KBM-7 (cell line): ENCODE measurements at places on chromosomes 6 and 20.

DNA sequence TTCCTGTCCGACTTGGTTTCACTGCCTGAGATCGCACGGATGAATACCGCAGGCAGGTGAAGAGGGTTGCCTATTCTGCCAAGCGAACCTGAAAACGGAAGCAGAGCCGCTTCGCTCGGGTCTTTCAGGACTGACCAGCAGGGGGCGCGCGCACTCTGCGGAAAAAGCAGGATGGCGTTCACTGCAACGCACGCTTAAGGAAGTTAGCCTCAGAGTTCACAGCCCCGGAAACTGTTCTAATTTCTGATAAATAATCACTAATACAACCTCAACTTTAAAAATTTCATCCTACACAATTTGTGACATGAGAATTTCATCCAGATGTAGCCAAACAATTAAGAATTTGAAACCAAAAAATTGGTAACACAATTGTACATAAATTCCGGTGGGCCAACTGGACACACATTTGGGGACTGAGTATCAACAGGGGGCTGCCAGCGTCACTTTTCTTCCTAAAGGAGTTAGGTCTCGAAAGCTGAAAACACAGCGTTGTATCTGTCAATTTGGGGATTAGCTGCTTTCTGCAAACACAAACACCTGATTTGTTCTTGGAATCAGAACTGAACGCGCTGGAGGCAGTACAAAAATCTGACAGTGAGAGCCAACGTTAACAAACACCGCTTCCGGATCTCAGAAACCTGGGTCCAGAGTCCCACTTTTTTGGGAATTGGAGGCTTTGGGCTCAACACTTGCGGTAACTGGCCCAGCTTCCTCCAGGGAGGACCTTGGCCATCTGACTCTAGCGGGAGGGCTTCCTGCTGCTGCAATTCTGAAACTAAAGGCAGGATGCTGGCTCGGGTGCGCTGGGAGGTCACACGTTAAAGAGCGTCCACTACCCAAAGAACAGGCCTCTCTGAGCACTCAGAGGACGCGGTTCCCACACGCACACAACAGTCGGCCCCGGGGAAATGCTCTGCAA lies 8.8 kb downstream of the PXDC1 start:
- DNase-seq, result peak; percentile 83

GRCh38 chr20:53950031-53950430 lies 120.4 kb downstream of the BCAS1 start:
- DNase-seq, result no peak

- no peak for DNase-seq
Measured at GRCh38 chr6:73743556-73743955, 47.6 kb downstream of the CD109 start.

- peak; percentile 56 for DNase-seq
Measured at GRCh38 chr6:25053875-25054371, 118.2 kb upstream of the RIPOR2 start.

- no peak for DNase-seq
Measured at GRCh38 chr6:33693186-33694105, 18.1 kb downstream of the UQCC2 start.

GRCh38 chr20:40287683-40288082 lies 401.4 kb downstream of the MAFB start:
- no peak for DNase-seq

GRCh38 chr6:91497770-91498169 lies 910.9 kb upstream of the MAP3K7 start:
- no peak for DNase-seq

- DNase-seq, result no peak
Measured at GRCh38 chr6:118881440-118882313, 12.3 kb upstream of the ASF1A start.

GRCh38 chr20:44080064-44080463 lies 106.9 kb downstream of the JPH2 start:
- DNase-seq, result no peak

- peak; percentile 8 for DNase-seq
Measured at GRCh38 chr6:143064951-143065683, 4.4 kb downstream of the AIG1 start.

- DNase-seq, result no peak
Measured at GRCh38 chr6:150925976-150926375, 60.5 kb downstream of the MTHFD1L start.

DNA sequence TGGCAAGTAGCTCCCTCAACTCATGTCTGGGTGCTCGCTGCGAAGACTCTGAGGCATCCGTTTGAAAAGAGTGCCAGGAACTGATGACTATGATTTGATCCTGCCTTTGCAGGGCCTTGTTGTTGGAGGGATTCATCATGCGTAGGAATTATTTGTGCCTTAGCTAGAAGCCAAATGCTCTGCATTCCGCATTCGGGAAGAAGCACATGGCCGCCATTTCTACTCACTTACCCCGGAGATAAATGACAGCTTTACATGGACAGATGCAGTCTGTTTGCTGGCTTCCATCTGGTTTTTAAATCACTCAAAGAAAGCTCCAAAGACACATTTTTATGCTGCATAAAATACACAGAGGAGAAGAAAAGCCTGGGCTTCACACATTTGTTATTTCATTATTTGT lies 363.3 kb upstream of the CDH4 start:
- no peak for DNase-seq

DNA sequence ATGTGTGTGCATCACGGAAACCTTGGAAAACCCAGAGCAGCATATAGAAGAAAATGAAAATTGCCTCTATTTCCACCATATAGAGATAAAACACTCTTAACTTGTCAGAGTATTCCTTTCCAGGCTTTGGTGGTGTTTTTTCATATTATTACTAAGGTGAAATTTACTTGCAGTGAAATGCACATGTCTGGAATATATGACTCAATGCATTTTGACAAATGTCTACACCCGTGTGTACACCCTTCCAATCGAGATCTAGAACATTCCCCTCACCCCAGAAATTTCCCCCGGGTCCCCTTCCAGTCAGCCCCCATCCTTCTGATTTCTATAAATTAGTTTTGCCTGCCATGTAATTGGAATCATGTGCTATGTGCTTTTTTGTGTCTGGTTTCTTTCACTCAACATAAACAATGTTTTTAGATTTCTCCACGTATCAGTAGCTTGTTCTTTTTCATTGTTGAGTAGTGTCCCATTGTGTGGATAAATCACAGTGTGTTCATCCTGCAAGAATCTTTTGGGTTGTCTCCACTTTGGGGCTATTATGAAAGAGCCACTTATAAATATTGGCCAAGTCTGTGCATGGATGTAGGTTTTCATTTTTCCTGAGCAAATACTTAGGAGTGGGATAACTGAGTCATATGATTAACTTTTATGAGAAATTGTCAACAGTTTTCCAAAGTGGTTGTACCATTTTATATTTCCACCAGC lies 19.9 kb upstream of the PREX1 start:
- DNase-seq, result no peak

DNA sequence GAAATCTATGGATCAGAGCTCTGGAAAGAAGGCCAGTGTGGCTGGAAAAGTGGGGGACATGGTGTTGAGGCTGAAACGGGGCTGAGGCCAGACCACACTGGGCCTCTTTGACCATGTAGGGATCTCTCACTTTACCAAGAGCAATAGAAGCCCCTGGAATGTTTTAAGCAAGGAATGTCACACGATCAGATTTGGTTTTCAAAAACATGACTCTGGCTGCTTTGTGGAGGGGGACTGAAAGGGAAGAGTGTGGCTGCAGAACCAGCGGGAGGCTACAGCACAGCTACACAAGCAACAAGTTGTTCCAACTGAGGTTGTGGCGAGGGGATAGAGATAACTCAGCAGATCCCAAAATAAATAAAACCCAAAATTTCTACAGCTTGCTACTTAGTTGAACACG lies 346.0 kb downstream of the NRN1 start:
- DNase-seq, result no peak

- no peak for DNase-seq
Measured at GRCh38 chr6:86474081-86474480, 463.2 kb upstream of the HTR1E start.

- DNase-seq, result no peak
Measured at GRCh38 chr6:137192821-137193220, 19.4 kb upstream of the IL22RA2 start.

GRCh38 chr20:40319741-40320516 lies 369.1 kb downstream of the MAFB start:
- DNase-seq, result no peak

DNA sequence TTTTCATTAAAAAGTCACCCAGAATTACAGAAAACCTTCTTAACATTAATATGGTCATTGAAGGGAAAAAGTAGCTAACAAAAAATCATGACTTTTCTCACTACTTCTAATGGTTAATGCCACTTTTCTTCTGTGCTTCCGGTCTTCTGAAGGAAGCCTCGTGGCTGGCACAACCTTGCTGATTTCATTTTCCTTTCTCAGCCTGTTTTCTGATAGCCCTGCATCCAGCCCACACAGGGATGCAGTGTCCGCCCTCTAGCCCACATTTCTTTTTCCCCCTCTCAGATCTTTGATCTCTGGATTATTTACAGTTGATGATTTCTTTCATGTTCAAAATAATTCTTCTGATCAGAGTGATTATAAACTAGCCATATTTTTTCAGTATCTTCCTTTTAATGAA lies 655.4 kb upstream of the EPHA7 start:
- DNase-seq, result no peak

DNA sequence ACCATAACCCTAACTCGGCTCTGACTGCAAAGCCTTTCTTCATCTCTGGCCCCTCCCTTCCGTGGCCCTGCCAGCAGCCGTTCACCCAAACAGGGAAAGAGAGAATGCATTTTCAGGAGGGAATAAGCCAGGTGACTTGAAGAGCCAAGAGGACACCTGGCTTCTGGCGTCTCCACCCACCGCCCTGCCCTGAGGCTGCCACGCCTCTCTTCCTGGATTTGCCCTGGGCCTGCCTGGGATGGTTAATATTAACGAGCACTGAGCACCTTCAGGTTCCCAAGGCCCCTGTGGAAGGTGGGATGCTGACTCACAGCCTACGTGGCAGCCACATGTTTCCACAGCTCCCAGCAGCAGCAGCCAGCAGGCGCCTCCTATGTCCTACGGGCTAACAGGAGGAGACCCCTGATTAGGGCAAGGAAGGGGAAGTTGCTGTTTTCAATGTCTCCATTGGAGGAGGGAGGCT lies 138.0 kb upstream of the RREB1 start:
- no peak for DNase-seq

- DNase-seq, result peak; percentile 79
Measured at GRCh38 chr6:20058912-20059311, 153.4 kb downstream of the MBOAT1 start.

DNA sequence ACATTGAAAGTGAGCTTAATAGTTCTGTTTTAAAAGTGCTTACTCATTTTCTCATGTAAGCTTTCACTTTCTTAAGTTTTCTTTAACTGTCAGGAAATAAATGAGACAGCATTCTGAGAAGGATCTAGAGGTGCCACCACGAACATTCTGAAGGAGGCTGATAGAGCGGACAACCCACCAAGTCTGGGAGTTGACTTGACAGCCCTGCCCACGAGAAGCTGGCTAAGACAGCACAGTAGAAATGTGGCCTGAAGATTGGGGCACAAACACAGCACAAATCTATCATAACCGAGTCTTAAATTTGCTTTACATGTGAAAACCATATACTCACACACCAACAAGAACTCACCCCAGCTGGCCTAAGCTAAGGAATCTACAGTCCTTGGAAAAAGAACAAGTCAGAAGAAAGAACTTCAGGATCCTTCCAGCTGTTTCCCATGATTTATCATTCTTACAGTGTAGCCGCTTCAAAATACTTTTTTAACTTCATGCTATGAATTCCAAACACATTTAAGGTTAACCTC lies 144.2 kb upstream of the TNFAIP3 start:
- peak; percentile 27 for DNase-seq

DNA sequence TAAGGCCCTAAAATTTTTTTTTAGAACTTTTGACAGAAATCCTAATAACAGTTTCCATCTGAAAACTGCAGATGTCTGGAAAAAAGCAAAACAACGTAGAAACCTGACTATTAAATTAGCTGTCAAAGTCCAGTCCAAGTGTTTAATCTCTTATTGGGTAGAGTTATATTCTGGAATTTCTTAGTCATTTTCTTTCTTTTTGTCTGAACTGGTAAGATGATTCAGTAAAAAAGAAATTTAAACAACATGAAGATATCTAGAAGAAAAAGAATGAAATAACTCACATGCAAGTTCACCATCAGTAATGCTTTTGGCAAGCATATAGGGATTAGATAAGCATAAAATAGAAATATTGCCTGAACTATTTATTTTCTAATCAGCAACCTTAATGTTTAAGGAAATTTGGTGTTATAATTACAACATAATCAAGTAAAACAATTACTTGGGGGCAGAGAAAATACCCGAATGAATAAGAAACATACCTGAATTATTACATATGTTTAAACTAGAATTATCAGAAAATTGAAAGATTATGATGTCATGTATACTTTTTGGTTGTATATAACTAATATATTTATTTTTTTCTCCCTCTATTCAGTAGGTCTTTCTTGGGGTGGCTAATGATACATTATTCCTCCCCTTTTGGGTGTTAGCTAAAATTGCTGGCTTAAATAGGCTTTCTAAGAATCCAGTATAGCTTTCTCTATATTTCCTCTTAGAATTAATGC lies 51.1 kb downstream of the FAM83B start:
- no peak for DNase-seq

GRCh38 chr6:41122918-41123317 lies 31.2 kb downstream of the TREML1 start:
- no peak for DNase-seq

GRCh38 chr6:41689171-41690008 lies 46.0 kb downstream of the TFEB start:
- no peak for DNase-seq

GRCh38 chr6:149723771-149724417 lies 6.0 kb upstream of the LATS1 start:
- DNase-seq, result peak; percentile 65

DNA sequence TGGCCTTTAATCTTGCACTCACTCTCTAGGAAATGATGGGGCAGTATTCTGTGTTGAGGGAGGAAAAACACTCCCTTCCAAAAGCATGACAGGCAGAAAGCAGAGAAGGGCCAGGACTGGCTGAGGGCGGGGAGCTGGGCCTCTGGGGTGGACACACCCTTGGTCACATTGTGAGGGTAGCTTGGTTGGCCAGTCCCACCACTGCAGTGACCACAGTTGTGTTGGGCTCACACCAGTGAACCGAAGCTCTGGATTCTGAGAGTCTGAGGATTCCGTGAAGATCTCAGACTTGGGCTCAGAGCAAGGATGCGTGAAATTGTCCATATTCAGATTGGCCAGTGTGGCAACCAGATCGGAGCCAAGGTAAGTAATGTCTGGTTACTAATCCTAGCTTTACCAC lies at the start of gene TUBB1:
TSS of gene TUBB1 (plus strand) at position 213 of the 400 bp plus-strand sequence. CDS start at position 307, 94 bp downstream.
- no peak for DNase-seq

GRCh38 chr6:30799210-30799609 lies 54.9 kb upstream of the IER3 start:
- no peak for DNase-seq

- no peak for DNase-seq
Measured at GRCh38 chr6:41427642-41428335, 92.4 kb downstream of the NCR2 start.
